ENCODE measurements at places on chromosomes 5 and 9.

DNA sequence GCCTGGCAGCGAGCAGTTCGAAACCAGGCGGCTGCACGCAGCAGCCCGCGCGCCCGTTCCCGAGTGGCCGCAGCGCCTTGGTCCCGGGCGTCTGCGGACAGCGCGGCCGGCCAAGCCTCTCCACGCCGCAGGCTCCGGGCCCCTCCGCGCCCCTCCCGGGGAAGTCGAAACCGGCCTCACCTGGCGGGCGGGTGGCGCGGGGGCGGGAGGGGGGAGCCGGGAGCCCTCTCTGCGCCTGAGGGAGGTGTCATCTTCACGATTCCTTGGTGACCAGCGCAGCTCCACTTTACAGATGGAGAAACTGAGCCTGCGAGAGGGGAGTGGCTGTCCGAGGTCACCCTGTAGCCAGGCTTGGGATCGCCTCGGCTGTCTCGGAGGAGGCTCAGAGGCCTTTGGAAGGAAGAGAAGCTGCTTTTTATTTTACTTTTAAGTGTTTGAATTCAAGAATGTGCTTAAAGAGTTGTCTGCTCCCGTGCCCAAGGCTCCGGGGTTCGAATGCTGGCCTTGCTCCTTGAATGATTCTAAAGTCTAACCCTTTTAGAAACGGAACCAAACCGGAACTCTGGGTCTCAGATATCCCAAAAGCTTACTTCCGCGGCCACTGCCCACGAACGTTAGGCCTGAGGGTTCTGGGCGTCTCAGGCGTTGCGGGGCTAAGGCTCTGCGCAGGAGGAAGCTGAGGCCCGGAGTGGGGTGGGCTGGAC is 662 bp downstream of the SUSD3 start:
- no peak for DNase-seq

- DNase-seq, result no peak
Measured at GRCh38 chr9:88013607-88014006, 39.3 kb upstream of the CDK20 start.

- DNase-seq, result no peak
Measured at GRCh38 chr5:3324421-3325101, 271.1 kb upstream of the IRX1 start.

DNA sequence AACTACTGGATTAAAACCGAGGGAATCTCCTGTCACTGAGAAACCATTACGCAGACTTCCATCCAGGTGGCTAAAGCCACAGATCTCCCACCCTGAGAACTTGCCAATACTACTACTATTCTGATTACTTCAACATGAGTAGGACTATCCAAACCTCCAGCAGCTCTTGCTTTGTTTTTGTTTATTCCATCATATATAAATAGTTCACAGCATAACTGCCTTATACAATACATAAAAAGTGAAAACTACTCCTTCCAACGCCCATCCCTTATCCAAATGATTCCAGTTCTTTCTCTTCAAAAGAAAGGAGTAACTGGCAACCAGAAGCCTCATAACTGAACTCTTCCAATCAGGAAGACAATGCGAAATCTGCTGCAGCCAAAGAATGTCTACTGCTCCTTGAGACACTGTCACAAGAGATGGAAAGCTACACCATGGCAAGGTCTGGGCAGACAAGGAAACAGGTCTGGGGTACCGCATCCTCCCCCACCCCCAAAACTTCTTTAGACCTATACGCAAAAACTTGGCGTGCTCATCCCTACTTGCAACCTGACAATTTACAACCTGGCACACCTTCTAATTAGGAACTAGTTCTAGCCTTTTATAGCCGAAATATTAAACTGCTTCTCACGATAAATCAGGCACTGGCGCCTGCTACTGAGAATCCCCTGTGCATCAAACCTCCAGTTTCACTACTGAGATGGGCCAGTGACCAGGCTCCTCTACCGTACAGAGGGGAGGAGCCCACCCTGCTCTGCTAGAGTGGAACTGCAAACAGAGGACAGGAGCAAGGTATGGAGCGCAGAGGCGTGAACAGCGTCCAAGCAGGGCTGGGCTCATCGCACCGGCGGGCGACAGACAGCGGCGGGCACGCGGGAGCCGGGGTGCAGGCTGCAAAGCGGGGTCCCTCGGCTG is 986 bp downstream of the PLPP1 start:
- no peak for DNase-seq
